ENCODE measurements at places on chromosomes 4 and X.

GRCh38 chr4:74157154-74157553 is 764 bp upstream of the MTHFD2L start:
- DNase-seq: peak; percentile 16

DNA sequence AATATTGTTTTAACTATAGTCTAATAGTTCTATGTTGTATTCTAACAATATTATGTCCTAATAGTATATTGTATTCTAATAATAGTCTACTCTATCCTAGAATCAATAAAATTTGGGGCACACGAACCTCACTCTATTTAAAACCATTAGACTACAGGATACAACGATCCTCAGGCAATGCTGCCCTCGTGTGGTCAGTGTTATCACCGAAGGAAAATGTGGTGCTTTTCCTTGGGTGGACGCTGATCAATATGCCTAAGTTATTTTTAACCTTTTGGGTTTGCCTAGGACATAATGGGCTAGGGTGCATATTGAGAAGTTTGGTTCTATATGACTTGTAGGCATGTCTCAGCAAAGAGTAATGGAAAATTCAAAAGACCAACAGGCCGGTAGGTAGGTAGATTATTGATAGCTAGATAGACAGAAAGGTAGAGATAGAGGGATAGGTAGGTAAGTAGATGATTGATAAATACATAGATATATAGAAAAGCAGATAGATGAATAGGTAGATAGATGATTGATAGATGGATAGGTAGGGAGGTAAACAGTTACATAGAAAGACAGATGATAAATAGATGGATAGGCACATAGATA is 75.1 kb downstream of the PRKX start:
- peak; percentile 42 for DNase-seq

GRCh38 chr4:53658029-53658428 is 66.7 kb upstream of the LNX1 start:
- DNase-seq: no peak

DNA sequence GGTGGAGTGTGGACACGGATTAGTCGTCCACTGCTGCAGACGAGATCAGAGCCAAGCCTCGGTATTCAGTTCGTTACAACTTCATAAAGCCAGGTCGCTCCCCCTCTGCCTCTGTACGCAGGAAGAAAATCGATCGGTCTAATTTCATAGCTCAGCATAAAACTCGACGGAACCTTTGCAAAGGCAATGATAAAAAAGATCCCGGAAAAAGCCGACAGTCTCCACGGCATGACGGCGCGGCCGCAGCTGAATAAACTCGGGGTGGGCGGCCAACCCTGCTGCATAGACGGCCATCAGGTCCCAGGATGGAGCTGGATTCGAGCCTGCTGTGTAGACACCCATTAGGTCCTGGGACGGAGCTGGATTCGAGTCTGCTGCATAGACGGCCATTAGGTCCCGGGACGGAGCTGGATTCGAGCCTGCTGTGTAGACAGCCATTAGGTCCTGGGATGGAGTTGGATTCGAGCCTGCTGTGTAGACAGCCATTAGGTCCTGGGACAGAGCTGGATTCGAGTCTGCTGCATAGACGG is 113.8 kb upstream of the PPP2R3B start:
- DNase-seq: no peak

DNA sequence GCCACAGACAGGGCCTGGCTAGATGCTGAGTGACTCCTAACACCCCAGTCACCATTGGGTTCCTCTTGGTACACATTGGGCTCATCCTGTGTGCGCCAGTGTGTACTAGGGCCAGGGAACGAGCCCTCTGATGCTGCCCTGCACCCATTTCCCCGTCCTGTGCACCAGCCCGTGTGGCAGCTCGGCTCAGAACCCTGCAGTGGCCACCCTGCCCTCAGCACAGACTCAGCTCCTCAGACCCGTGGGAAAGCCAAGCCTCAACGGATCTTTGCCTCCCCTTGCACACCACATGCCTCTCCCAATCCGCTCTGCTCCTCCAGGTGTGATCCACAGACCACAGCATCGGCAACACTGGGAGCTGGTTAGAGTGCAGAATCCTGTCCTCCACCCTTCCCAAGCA is 38.6 kb downstream of the EVC start:
- DNase-seq: no peak

DNA sequence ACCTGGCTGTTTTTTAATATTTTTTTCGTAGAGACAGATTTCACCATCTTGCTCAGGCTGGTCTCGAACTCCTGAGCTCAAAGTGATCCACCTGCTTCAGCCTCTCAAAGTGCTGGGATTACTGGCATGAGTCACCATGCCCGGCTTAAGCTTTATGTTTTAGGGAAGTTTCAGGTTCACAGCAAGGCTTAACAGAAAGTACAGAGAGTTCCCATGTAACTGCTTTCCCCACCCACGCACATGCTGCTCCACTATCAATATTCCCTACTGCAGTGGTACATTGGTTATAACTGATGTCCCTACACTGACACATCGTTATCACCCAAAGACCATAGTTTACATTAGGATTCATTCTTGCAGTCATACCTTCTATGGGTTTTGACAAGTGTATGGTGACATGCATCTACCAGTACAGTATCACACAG is 62.7 kb downstream of the PRPS1 start:
- DNase-seq: peak; percentile 47

GRCh38 chr4:128288689-128289106 is 1.1 kb upstream of the PGRMC2 start:
- peak; percentile 31 for DNase-seq

- DNase-seq: no peak
These were observed 72.5 kb downstream of the FGF13 start for GRCh38 chrX:138638996-138639395.

Data from suppressor macrophage treated with lipopolysaccharide for 4 hours (primary cell).